ENCODE measurements at places on chromosomes 5 and 9.

DNA sequence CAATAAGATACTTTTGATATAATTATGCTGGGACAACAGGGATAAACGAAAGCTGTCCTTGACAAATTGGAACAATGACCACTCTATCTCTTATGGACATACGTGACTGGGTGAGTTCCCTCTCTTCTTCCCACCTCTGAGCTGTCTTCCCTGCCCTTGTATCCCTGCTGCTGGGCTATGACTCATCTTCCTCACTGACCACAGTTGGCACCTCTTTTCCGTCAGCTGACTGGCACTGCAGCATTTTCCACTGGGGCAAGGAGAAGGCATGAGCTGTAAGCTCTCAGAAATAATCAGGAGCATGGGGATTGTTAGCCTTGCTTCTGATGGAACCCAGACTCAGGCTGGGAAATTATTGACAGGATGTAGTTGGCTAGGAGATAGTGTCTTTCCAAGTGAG, 48.7 kb downstream of the PCSK1 start:
- DNase-seq: peak; percentile 77

GRCh38 chr9:127395497-127396252, 1.3 kb upstream of the SLC2A8 start:
- DNase-seq: peak; percentile 8

DNA sequence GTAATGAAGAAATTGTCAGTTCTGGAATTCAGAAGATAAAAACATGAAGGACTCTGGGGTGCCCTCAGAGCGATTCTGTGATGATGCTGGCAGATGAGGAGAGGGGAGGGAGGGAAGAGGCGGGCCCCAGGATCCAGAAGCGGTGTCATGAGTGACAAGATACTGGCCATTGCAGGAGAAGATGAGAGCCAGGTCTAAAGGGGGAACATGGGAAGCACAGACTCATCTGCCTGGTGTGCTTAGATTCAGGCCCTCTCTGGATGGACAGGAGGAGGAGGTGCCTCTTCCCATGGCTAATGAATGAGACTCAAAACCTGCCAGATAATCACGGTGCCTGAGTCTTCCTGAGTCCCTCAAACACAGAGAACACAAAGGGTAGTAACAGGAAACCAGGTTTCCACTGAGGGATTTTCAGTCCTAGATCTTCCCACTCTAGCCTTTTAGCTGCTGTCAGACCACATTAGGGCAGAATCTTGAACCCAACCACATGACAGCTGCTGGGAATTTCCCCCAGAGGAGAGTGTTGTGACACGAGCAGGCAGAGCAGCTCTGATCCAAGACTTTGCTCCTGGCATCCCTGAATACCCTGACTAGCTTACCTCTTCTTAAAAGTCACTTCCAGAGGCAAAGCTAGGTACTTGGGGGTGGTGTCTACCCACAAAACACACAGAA, 28.2 kb upstream of the HSPA9 start:
- no peak for DNase-seq

DNA sequence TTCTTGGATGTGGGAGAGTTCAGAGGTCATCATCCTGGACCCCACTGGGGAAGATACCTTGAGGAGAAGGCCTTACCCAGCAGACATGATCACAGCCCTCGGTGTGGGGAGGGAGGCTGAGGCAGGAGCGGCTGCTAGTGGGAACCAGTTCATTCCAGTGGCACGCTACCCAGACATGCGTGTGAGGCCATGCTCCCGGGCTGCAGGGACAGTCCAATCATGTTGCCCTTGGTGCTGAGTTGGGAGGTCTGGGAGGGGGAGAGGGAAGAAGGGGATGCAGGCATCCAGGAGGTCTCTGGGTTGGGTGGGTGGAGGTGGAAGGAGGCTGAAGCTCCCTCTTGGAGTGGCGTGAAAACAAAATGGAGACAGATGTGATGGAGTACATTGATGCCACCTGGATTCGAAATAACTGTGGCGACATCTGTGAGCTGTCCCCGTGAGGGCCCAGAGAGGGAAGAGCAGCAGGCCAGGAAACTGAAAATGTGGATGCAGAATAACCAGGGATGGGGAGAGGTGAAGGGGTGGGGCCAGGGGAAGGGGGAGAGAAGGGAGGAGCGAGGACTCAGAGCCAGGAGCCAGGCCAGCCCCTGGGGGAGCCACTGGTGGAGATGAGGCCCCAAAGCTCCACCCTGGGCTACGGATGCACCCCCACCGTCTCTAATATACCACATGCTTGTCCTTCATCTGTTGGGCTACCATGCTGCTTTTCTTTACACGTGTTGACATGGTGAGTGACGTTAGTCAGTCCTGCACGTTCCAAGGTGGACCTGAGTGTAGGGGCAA, 16.2 kb downstream of the NDUFS6 start:
- no peak for DNase-seq

- no peak for DNase-seq
These were observed 44.4 kb downstream of the MUSK start for GRCh38 chr9:110712955-110713354.

- no peak for DNase-seq
These were observed 402.3 kb upstream of the CHD1 start for GRCh38 chr5:99331061-99331460.

Measured in AG10803 (cell line).